C1 segment of cervical spinal cord (tissue), 14 donors: ENCODE measurements at places on chromosomes 1 and 21.

DNA sequence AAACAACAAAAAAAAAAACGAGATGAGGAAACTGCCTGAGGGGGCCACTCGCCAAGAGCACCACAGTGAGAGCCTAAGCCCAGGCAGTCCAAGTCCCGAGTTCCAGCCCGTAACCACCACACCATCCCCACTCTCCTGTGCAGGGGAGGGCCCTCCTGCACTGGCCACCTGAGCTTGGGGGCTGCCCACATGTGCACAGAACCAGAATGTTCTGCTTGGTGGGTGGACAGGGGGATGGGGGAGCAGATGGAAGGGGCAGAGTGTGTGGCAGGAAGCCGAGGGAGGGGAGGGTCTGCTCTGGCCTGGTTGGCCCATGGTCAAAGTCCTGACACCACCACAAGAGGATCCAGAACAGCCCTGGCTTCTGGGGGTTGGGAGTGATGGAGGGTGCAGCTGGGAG, 17.6 kb downstream of the ADPRS start:
- DNase-seq, result no peak

DNA sequence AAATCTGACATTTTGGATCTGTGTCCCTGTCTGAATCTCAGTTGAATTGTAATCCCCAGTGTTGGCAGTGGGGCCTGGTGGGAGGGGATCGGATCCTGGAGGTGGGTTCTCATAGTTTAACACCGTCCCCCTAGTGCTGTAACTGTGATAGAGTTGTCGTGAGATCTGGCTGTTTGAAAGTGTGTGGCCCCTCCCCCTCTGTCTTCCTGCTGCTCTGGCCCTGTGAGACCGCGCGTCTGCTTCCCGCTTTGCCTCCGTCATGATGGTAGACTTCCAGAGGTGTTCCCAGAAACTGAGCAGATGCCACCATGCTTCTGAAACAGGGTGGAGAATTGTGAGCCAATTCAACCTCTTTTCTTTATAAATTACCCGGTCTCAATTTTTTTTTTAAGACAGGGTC, 25.0 kb downstream of the AGPAT3 start:
- no peak for DNase-seq

GRCh38 chr1:109184687-109185086, 29.0 kb upstream of the SARS1 start:
- no peak for DNase-seq

- DNase-seq, result no peak
Measured at GRCh38 chr1:4375812-4376211, 278.6 kb upstream of the AJAP1 start.

DNA sequence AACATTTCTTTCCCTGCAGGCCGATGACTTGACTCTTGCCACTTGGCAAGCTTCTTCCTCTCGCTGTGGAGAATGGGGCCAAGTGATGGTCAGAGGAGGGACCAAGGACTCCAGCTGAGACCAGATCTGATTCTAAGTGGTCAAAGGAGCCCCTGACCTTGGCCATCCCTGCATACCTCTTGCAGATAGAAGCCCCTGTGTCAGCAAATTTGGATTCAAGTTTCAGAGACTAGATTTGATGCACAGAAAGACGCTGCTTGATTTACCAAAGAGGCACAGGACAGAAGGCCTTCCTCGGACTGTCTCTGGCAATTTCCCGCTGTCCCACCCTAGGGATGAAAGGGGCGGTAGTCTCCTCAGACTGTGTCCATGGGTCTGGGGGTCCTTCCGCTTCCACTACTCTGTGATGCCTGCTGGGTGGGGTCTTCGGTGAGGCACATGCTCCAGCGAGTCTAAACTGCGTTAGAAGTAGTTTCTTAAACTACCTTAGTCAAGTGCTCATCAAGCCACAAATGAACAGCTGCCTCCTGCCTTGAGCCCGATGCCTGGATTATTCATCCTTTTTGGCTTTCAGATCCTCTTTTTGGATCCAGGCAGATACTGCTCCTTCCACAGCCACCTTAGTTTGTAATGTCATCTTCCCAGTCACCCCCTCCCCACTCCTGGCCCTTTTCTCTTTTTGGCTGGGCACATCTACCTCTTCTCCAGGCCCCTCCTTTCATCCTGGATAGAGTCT, 31.8 kb upstream of the RBM15 start:
- no peak for DNase-seq

DNA sequence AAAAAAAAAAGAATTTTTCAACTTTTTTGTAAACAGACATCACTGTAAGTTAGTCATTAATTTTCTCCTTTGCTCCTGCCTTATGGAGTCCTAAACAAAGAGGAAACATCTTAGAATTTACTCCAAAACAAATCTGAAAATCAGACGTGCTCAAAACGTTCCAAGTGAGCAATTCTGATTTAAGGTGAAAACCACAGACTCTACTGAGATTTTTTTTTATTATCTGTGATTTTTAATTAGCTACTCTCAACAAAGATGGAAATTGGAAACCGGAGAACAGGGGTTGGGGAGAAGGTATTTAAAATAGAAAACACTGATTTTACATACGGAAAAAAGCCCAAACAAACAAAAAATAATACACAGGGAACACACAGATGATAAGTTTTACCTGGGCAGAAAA, 7.8 kb upstream of the CTSK start:
- no peak for DNase-seq

- DNase-seq, result no peak
Measured at GRCh38 chr21:28541371-28542112, 451.1 kb downstream of the LTN1 start.

DNA sequence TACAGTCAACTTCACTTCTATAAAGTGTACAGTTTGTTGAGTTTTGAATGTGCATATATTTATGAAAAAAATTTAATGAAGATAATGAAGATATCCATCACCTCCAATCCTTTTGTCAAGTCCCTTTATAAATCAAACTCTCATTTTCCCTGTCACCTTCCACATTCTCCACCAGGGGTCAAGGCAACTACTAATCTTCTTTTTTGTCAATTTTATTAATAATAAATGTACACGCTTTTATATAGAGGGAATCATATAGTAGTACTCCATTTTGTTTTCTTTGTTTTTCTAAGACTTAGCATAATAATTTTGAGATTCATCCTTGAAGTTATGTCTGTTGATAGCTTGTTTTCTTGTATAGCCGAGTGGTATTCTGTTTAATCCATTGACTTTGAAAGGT, 1594.2 kb upstream of the PRMT6 start:
- DNase-seq, result no peak

GRCh38 chr1:187689129-187689528, 860.4 kb downstream of the PLA2G4A start:
- no peak for DNase-seq

GRCh38 chr1:207803678-207804077, 51.8 kb downstream of the CD46 start:
- DNase-seq, result no peak

DNA sequence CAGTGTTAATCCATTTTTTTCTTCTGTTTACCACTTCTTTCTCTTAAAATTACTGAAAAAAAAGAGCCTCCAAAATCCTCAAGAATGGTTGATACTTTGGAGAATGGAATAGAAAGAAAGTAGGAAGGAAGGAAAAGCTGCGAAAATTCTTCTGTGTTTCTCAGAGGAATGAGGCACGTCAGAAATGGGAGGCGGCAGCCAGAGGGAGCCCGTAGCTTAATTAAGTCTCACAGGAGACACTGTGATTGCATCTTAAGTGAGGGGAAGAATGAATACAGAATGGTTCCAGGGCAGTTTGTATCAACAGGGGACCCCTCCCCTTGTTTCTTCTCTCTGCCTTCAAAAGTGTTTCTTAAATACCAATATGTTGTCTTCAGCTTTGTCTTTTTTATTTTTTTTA, 1099.5 kb downstream of the PLA2G4A start:
- no peak for DNase-seq

DNA sequence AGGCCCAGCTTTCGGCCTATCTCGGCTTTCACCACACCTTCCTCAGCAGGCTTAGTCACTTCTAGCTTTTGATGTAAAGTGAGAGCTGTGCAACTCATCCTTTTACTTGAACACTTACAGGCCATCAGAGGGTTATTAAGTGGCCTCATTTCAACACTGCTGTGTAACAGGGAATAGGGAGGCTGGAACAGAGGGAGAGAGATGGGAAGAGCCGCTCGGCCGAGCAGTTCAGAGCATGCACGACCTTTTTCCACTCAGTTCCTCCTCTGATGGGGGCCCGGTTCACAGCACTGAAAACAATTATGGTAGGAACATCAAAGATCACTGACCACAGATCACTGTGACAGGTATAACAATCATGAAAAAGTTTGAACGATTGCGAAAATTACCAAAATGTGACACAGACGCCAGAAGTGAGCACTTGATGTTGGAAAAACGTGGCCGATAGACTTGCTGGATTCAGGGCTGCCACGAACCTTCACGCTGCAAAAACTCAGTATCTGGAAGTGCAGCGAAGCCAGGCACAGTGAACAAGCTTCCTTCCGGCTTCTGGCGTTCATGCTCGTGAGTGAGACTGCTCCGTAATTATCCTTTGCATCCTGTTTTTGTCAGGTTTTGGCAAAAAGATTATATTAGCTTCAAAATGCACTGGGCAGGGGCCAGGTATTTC, 28.6 kb downstream of the AGPAT3 start:
- DNase-seq, result no peak

GRCh38 chr1:93739472-93739871, 57.8 kb upstream of the BCAR3 start:
- no peak for DNase-seq

DNA sequence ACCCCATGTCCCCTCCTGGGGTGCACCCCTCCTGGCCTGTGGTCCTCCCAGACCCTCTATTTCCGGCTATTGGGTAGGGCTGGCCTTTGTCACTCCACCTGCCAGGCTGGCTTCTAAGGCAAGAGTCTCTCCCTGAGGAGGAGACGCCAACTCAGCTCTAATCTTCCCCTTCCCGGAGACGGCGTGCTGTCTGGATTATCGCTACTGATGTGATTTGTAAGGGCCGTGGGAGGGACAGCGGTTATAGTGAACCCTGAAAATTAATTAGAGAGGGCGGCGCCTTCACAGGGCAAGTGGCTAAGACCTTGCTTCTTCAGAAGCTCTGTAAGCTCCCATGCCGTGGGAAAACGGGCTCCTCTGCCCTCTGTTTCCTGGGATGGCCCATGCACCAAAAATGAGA, 207.0 kb upstream of the VAMP3 start:
- no peak for DNase-seq

- DNase-seq, result no peak
Measured at GRCh38 chr1:52323731-52324130, 42.3 kb downstream of the CC2D1B start.

GRCh38 chr1:210001751-210002150, 63.7 kb downstream of the SYT14 start:
- DNase-seq, result no peak

DNA sequence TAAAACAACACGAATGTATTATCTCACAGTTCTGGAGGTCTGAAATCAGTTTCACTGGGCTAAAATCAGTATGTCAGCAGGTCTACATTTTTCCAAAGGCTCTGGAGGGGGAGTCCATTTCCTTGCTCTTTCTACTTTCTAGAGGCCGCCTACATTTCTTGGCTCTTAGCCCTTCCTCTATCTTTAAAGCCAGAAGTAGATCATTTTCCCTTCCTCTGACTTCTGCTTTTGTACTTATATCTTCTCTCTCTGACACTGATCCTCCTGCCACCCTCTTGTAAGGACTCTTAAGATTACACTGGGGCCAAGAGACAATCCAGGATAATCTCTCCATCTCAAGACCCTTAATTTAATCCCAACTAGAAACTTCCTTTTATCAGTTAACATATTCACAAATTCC, 41.4 kb downstream of the MSH4 start:
- DNase-seq, result no peak

GRCh38 chr1:236020359-236021219, 44.3 kb downstream of the NID1 start:
- no peak for DNase-seq

DNA sequence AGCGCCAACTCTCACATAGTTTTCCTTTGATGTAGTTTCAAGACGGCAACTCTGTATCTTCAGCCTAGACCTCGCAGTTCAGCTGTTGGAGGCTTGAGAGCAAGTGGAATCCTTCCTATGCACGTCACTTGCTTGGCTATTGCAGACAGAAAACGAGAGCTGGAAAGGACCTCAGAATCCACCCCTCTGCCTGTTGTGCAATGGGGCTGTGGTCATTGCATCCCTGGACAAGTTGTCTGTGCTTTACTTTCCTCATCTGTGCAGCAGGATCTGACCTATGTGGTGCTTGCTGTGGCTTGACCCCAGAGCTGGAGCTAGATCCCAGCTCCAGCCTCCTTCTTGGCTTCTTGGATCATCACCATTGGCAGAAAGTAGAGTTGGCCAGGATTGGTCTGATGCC, 50.0 kb upstream of the IGSF21 start:
- no peak for DNase-seq

GRCh38 chr1:178341261-178341956, 155.4 kb downstream of the CLEC20A start:
- no peak for DNase-seq

DNA sequence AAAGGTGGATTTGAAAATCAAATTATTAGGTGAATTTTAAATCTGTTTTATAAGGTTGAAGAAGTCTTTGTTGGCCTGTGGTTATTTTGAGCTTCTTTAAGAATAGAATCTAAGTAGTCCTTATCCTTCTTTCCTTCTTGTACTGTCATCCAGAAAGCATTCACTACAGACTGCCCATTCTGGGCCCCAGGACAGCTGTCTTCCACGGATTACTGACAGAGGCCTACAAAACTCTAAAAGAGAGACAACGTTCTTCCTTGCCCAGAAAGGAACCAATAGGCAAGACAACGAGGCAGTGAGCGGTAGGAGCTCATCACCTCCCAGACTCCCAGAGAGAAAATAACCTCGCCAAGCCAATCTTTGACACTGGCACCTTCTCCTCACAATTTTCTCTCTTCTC, 24.4 kb upstream of the PIGC start:
- no peak for DNase-seq

DNA sequence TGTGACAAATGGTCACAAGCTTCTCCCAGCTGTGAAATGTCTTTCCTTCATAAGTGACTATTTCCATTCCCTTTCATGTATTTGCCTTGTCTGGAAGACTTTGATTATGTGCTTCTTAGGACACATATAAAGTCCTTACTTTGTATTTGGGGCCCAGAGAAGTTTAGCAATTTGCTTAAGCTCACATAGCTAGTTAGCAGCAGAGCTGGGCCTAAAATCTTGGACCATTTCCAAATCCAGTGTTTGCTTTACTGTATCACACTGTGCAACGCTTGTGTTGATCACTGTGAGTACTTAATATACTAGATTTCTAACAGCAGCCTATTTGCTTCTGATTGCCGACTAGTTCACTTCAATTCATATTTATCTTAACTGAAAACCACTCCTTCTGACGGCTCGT, 2.2 kb upstream of the KCNA3 start:
- DNase-seq, result no peak

- no peak for DNase-seq
Measured at GRCh38 chr1:31934706-31935629, 3.2 kb downstream of the PTP4A2 start.

GRCh38 chr1:242011894-242012660, 13.2 kb upstream of the MAP1LC3C start:
- DNase-seq, result no peak
